Fibroblast of upper back skin (primary cell): ENCODE measurements at places on chromosomes 13 and 19.

DNA sequence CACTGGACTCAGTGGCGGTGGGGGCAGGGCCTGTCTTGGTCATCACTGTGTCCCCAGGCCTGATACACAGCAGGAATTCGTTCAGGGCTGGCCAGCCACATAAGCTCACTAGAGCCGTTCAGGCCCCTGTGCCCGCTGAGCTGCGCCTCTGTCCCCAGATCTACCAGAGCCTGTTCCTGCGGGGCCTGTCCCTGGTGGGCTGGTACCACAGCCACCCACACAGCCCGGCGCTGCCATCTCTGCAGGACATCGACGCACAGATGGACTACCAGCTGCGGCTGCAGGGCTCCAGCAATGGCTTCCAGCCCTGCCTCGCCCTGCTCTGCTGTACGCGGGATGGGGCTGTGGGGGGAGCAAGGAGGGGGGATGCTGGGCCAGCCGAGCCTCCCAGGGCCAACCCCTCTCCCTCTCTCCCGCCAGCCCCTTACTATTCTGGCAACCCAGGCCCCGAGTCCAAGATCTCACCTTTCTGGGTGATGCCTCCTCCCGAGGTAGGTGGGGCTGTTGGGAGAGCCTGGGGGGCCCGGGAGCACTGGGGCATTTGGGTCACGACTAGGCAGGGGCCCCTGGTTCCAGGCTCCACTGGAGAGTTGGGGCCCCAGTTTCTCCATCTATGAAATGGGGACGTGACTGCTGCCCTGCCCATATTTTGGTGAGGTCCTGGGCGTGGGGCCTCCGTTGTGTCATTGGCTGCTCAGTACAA lies 13.9 kb downstream of the MPND start:
- DNase-seq: no peak

- DNase-seq: no peak
Measured at GRCh38 chr19:47111006-47111621, 2.5 kb downstream of the ZC3H4 start.

DNA sequence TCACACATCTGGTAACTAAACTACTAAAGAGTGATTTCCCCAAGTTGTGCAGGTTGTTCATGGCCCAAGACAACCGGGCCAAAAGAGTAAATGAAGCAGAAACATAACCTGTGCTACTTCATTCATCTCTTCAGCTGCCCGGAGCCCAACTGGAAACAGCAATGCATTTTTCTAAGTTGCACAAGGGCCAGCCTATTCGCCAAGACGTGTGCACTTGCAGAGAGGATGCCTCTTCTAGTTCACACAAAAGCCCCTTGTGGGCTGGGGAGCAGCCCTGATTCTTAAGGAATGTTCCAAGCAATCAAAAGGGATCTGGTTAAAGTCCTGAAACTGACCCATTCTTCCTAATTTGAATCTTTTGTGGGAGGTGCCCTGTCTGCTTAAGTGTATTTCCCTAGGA lies 275.8 kb downstream of the SHISA2 start:
- no peak for DNase-seq

GRCh38 chr13:27997904-27998522 lies 9.5 kb upstream of the URAD start:
- peak; percentile 37 for DNase-seq

- DNase-seq: peak; percentile 25
Measured at GRCh38 chr13:53124623-53125022, 96.0 kb downstream of the OLFM4 start.

DNA sequence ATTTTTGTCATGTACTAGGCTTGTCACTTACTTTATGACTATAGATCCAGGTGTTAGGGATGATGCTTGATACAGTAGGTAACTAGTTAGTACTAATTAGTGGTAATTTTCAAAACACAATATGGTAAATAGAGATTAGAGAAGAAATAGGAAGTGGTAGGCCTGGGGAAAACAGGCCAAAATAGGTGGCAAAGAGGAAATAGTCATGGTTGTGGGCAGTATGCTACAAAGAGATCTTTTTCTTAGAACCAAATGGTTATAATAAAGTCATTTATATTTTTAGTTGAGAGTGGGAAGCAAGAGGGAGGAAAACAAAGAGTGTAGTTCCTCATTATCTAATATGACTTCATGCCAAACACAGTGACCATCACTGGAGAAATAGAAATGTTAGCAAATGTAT lies 9.1 kb upstream of the VWA8 start:
- no peak for DNase-seq

GRCh38 chr13:94061301-94061700 lies 418.2 kb downstream of the DCT start:
- peak; percentile 80 for DNase-seq

DNA sequence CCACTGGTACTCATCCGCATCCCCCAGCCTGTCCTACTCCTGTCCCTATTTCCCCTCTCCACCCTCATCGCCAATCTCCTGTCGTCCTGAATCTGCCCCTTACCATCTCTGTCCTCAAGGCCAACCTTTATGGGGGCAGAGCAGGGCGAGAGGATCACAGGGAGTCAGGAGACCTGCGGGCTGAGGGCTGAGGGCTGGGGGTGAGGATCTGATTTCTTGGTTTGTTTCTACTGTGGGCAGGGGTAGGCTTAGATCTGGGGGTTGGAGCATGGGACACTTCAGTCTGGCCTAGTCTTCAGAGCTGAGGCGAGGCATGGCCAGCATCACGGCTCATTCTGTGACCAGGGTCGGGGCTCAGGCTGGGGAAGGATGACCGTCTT lies 16.5 kb upstream of the ERCC1 start:
- no peak for DNase-seq

- DNase-seq: peak; percentile 90
Measured at GRCh38 chr13:65606622-65607021, 1623.5 kb downstream of the PCDH9 start.

DNA sequence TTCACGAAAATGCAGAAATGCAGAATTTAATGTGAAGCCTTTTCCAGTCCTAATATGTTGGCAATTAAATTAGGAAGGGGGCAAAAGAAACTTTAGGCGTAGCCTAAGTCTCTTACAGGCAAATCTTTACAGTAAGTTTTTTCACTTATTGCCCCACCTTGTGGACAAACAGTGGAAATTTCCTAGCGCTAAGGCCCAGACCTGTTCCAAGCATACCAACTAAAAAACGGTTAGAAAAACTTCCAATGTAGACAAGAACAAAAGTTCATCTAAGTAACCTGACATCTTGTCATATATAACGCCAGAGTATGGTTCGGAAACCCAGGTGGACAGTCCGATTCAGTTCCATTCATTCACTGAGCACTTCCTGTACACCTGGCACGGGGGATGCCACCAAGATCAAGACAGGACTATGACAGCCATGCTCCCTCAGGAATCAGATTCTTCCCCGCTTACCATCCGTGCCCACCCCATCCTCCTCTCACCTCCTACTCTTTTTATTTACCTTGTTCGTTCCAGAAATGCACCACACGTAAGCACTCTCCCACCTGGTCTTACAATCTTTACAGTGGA lies 4.9 kb downstream of the ZAR1L start:
- DNase-seq: peak; percentile 61

GRCh38 chr13:84137292-84137691 lies 255.0 kb upstream of the SLITRK1 start:
- no peak for DNase-seq

DNA sequence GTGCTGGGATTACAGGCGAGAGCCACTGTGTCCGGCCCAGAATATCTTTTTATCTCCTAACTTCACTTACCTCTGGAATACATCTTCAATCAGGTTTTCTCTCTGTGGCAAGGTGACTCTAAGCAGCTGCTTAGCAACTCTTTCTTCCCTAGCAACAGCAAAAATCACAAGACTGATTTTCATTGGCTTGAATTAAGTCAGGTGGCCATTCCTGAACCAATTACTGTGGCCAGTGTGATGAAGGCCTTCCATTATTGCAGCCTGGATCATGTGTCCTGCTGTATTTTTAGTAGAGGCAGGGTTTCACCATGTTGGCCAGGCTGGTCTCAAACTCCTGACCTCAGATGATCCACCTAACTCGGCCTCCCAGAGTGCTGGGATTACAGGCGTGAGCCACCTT lies 9.0 kb upstream of the LTBP4 start:
- peak; percentile 33 for DNase-seq

- no peak for DNase-seq
Measured at GRCh38 chr13:107069108-107069776, 501.3 kb upstream of the ARGLU1 start.

DNA sequence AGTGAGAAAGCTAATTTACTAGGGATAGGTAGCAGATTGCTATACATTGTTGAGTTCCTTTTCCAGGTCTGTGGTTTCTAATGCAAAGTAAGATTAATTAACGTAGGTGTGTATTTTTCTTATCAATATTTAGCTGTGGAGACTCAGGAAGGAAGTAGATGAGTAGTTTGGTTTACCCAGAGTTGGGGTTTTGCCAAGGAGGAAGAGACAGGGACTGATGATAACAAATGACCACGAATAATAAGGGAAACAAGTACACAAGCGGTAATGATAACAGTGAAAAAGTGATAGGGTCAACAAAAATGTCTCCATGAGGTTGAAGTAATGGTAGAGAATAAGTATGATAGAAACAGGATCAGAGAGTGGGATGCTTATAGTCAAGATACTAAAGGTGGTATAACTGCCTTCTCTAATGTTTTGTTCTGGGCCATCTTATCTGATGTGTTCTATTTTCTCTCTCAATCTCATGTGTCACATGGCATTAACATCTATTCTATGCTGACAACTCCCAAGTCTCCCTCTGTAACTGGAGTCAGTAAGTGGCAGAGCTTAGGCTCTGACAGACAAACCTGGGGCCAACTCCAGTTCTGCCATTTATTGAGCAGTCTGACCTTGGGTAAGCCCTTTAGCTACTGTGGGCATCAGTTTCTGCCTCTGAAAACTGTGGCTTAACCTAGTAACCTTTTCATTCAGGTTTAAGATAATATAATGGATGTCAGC lies 8.8 kb downstream of the OBI1 start:
- no peak for DNase-seq

GRCh38 chr19:56222901-56223300 lies 20.8 kb downstream of the ZSCAN5C start:
- no peak for DNase-seq

DNA sequence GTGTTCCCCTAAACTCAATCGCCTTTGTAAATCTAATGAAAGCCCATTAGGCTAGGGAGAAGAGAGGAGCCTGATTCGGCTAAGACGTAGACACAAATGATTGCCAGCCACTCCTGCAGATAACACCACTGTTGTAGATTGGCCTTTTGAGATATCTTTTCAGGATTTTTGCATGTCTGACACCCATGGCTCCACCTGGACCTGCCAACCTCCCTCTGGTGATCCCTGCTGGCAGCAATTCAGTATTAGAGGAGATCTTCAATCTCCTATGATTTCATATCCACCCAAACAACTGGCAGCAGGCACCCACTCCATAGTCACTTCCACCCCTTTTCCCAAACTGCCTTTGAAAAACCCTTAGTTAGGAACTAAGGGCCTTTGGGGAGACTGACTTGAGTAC lies 191.9 kb upstream of the UBL3 start:
- DNase-seq: no peak

DNA sequence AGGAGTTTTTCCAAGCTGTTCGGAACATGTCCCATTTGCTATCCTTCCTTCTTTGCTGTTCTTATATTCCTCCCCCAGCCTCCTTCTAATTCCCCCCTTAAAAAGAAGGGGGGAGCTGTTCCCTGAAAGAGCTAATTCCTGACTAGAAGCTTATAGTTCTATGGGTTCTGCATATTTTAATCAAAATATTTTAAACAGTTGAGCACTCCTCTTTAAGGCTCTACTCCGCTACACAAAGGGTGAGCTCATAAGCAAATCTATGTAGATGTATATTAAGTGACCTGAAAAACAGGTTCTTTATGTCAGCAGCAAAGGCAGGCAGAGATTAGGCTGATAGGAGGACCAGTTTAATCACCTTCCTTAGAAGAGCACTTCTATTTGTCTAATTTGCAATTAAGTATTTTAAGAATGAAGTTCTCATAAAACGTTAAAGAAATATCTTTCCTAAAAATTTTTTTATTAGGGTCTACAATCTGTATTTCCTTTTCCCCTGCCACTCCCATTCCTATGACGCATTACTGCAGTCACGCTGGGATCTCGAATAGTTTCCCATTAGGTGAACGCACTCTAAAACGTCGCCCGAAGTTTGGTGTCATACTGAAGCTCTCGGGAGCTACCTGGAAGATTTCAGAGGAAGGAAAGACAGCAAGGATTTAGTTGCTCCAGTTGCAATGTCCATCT lies 5.2 kb downstream of the EFNB2 start:
- no peak for DNase-seq

GRCh38 chr19:37221136-37221535 lies 3.1 kb downstream of the ZNF383 start:
- DNase-seq: no peak

GRCh38 chr13:83905641-83906040 lies 23.4 kb upstream of the SLITRK1 start:
- no peak for DNase-seq

- no peak for DNase-seq
Measured at GRCh38 chr13:55869648-55870047, 1271.1 kb upstream of the PRR20A start.

DNA sequence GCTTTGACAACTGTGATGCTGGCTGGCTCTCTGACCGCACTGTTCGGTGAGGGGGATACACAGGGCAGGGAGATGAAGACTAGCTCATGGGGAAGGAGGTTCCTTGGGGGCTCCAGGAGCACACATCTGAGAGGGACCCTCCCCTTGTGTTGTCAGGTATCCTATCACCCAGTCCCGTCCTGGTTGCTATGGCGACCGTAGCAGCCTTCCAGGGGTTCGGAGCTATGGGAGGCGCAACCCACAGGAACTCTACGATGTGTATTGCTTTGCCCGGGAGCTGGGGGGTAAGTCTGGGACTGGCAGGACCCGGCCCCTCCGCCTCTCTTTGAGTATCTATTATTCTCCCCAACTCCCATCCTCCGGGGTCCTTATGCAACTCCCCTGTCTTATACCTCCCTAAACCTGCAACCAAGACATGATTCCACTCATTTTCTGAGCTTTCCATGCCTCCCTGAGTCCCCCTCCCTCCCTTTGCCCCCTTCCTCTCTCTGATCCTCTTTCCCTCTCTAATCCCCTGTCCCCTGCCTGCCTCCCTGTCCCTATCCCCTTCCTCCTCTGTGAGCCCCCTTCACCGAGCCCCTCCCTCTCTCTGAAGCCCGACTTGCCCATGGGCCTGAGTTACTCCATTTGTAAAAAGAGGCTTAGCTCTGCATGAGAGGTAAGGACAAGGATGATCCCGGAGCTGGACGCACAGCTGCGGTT lies 12.5 kb downstream of the NCAN start:
- DNase-seq: no peak

GRCh38 chr13:47628666-47629065 lies 372.4 kb downstream of the SUCLA2 start:
- DNase-seq: peak; percentile 63

DNA sequence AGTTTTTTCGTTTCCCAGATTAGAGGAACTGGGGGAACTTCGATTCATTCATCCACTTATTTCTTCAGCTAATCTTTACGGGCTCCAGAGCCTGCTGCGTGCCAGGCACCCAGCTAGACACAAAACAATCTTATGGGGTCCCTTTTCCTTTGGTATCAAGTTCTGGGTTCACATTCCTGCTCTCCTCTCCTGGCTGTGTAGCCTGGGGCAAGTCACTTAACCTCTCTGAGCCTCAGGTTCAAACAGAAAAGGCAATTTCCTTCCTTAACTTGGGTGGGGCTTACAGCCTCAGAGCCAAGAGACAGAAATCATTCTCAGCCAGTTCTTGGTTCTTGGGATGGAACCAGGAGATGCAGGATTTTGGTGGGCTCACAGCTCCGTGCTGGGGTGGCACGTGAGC lies 5.9 kb downstream of the SHD start:
- no peak for DNase-seq
